ENCODE measurements at places on chromosomes 7 and 10.

- no peak for DNase-seq
Observed at GRCh38 chr10:78648256-78648860, 420.4 kb upstream of the ZMIZ1 start.

DNA sequence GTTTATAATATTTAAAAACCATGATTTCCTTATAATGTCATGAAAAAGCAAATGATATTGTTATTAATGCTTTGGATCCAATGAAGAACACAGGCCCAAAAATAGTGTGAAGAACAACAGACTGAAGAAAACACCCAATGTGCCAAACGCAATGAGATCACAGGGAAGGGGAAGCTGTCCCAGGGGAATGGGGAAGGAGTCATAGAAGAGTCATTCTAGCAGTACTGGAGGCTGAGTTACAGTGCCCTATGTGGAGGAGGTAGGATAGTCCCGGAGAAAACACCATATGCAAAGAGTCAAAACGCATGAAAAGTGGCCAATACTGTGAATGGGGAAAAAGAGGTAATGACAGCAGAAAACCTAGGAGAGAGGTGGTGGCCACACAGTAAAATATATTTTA is 50.9 kb downstream of the TPK1 start:
- no peak for DNase-seq

- DNase-seq: no peak
Observed at GRCh38 chr7:43406961-43407360, 175.9 kb upstream of the STK17A start.

DNA sequence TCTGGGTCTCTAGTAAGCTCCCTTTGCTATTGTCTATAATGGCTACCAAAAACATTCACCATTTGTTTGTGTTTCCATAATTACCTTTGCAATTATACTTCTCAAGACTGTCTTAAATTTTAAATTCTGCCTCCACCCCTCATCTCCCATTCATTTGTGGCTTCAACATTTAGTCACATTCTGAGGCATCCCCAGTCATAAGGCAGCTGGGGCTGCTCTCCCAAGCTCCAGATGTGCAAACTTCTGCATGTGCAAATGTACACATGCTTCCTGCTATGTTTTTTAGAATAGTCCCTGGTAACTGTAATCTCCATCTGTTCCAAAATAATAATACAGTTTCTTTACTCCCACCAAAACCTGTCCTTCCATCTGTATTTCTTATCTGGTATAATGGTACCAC is 97.3 kb downstream of the CDK6 start:
- no peak for DNase-seq

DNA sequence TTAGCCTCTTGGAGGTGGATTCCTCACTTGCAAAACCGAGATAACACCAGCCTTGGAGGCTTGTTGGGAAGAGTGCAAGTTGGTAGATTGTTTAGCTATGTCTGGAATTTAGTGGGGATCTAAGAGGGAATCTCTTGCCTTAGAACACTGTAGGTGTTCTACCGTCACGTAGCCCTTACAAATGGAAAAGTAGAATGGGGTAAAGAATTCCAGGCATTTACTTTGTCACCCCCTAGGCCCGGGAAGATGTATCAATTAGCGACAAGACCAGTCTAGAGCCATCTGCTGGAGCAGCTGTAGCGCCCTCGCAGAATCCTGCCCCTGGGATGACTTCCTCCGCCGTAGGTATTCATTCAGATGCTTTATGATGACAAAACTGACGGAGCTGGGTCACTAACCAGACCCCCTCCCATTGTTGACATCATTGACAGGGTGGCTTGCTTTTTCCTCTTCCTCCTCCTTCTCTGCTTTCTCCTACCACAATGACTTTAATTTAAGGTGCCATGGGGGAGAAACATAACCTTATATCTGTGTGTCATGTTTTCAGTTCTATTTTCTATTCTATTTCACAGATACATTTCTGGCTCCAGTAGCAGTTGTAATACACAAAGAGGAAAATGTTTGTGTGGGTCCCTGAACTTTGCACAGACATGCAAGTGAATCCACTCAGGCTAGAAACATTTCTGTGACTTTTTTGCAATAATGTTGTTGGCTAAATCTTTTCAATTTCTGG is 262.6 kb upstream of the LYZL1 start:
- DNase-seq: no peak

DNA sequence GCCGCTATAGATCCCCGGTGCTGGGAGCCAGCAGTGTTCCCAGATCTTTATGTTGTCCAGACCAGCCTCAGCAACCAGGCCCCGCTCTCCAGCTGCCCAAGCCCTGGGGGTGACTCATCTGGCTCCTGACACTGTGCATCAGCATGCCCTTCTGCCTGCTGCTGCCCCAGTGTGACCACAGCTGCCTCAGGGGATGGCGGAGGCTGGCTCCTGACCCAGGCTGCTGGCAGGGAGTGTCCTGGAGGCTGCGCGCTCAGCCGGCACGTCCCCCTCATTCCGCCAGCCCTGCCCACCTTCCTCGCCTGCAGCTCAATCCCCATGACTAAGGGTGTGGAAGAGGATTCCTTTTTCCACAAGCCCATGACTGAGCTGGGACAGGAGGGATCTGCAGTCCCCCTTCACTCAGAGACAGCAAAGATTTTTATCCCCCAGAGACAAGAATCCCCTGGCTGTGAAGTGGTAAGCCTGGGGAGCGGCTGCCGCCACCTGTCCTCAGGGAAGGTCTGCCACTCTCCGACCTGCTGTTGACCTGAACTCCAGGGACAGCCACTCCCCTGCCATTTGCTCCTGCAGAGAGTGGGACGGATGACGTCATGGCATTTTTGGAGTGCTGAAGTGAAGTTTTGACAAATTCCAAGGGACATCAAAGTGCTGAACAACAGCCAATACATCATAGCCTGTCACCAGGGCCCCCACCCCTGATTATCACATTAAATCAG is 182.8 kb upstream of the BMPER start:
- peak; percentile 9 for DNase-seq

GRCh38 chr10:11169976-11170375 is 152.3 kb downstream of the CELF2 start:
- DNase-seq: no peak

- DNase-seq: no peak
Observed at GRCh38 chr7:47435889-47436312, 146.0 kb downstream of the TNS3 start.

DNA sequence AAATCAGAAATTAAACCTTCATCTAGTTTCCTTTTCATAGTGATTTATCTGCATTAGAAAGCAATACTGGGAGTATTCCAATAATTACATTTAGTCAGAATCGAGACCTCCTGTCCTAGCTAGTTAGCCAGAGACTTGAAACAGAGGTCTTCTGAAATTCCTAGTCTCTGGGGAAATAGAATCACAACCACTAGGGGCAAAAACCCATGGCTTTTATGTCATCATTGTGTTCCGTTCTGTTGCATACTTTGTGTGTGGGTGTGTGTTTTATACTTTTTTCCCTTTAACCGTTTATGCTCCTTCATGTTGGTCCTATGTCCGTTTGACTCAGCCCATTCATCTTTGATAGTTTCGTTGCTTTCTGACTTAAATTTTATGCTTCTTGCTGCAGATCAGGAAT is 79.8 kb downstream of the RALA start:
- no peak for DNase-seq

DNA sequence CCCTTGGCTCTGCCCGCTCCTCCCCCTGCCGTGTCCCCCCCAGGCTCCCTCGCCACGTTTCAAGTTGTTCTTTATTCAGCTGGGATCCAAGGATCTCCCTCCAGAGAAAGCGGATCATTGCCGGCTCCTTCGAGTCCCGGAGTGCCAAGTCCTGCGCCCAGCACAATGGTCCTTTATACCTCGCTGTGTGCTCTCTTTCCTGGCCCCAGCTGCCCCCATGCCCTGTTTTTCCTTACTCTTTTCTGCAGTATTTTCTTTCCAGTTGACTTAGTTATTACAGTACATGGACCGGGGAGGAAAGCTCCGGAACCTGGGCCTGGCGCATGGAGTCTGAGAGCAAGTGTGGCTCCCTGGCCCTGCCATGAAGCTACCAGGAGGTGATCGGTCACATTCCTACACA is 88.1 kb upstream of the KMT2C start:
- no peak for DNase-seq

DNA sequence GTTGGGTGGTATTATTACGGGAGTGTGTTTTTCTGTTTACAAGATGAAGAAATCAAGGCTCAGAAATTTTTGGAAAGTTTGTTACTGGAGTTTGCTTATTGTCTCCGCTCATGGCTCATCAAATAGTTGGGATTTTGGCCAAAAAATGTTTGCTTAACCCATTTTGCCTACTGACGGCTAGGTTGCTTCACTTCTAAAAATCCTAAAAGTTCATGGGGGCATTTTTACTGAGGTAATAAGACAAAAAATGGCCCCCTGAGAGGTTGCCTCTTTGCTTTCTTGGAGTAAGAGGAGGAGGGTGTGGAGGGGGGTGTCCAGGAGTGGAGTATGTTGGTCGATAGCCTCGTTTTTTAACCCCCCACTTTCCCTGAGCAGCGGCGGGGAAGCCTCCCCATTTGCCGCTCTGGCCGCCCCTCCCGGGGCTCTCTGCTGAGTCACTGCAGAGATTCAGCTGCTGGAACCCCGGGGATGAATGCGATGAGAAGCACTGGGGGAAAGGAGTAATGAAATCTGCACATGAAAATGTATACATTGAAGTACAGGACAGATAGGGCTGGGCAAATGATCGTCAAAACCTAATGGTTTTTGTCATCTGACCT is 1.5 kb downstream of the MEST start:
- DNase-seq: no peak

- no peak for DNase-seq
Observed at GRCh38 chr7:30932562-30932961, 20.9 kb downstream of the AQP1 start.

- no peak for DNase-seq
Observed at GRCh38 chr7:46651070-46651469, 730.0 kb upstream of the IGFBP3 start.
